ENCODE measurements at places on chromosomes 5 and 9.

GRCh38 chr5:37532976-37533740, 154.0 kb downstream of the WDR70 start:
- peak; percentile 77 for DNase-seq

- no peak for DNase-seq
These were observed 118.4 kb downstream of the MARCHF3 start for GRCh38 chr5:126911986-126912385.

DNA sequence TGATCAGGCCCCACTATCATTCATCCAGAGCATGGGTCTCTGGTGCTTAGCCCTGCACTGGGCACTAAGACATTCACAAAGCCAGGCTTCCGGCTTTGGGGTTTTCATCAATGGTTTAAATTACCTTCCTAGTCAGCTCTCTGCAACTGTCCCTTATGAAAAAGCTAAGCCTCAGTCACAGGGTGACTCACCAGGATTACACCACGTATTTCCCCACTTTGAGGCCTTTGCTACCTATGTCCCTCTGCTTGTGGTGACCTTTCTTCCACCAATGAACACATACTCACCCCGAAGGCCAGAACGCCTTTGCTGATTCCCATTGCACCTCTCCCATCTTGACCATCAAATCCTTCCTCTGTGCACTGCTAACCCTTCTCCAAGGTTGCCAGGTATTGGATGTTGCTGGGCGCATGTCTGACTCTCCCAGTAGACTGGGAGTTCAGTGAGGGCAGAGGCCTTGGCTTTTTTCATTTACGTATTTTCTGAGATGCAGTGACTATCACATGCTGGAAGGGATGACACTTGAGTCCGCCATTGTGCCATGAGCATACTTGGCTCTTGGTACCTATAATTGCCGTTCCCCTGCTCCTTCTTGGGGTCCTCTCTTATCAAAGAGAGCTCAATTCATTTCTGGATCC, 58.7 kb upstream of the TNFSF8 start:
- DNase-seq, result no peak

- DNase-seq, result no peak
These were observed 13.0 kb downstream of the NAIF1 start for GRCh38 chr9:128054087-128054486.

DNA sequence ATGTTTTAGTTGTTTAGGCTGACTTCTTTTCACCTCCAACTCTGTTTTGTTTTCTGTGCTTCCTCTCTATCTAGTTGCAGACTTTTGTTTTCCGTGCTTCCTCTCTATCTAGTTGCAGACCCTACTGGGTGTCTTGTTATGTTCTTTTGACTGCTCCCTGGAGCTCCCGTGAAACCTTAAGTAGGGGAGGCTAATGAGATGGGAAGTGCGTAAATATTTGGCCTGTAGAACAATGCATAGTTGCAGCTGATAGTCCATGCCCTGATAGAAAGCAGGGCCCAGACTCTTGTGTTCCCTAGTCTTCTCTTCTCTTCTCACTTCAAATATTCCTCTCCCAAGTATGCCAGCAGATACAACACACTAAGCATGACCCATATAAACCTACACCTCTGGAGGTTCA, 757.0 kb downstream of the BRINP1 start:
- no peak for DNase-seq

GRCh38 chr9:89149726-89150125, 28.9 kb downstream of the SHC3 start:
- DNase-seq, result no peak

DNA sequence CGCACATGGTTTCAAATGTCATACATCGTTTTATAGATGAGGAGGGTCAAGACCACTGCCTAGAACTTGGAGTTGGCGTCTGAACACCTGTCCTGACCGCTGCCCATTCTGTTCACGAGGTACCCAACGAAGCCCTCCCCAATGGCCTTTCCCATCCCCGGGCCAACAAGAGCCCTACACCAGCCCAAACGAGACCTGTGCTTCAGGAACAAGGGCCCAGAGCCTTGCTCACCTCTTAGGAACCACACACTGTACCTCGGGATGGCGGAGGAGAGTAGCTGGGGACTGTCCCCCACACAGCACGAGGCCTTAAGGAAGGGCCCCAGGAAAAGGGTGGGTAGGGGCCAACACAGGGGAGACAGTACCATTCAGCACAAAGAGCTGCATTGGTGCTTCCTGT, 3.0 kb downstream of the SURF6 start:
- DNase-seq, result no peak

- no peak for DNase-seq
These were observed 11.2 kb downstream of the PHF19 start for GRCh38 chr9:120865809-120866208.

- no peak for DNase-seq
These were observed 25.9 kb upstream of the TTC39B start for GRCh38 chr9:15332939-15333338.

- DNase-seq, result no peak
These were observed 60.0 kb downstream of the RALGPS1 start for GRCh38 chr9:126974594-126974993.

GRCh38 chr5:9405196-9405754, 140.6 kb downstream of the SEMA5A start:
- no peak for DNase-seq

GRCh38 chr9:2494562-2494961, 127.0 kb upstream of the VLDLR start:
- DNase-seq, result no peak

DNA sequence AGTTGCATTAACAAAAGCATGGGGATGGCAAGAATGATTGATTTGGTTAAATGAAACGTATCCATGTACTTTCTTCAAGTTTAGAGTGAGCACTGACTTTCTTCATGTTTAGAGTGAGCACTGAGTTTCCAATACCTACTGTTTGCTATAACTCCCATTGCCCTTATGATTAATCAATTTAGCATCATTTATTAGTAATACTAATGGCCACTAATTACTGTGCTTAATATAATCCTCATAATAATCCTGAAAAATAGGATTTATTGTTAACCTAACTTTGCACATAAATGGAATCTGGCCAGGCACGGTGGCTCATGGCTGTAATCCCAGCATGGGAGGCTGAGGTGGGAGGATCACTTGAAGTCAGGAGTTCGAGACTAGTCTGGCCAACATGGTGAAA, 22.1 kb upstream of the GPR21 start:
- DNase-seq, result no peak

DNA sequence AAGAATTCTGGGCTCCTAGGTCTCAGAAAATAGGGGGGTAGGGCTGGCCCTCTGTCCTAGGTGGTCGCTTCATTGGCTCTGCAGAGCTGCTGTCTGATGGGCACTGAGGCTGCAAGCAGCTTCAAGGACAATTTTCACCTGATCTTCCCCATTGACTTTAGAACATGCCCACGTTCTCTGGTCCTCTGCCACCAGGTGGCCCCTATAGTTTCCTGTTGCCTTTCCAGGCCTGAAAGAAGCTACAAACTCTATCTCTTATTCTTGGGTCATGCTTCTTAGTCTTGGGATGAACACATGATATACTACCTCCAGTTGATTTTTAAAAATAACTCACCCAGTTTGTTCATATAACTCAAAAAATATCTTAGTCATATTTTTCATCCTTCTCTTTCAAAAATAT, 26.3 kb downstream of the SPZ1 start:
- peak; percentile 5 for DNase-seq

- no peak for DNase-seq
These were observed 28.3 kb downstream of the PAEP start for GRCh38 chr9:135589596-135590485.

DNA sequence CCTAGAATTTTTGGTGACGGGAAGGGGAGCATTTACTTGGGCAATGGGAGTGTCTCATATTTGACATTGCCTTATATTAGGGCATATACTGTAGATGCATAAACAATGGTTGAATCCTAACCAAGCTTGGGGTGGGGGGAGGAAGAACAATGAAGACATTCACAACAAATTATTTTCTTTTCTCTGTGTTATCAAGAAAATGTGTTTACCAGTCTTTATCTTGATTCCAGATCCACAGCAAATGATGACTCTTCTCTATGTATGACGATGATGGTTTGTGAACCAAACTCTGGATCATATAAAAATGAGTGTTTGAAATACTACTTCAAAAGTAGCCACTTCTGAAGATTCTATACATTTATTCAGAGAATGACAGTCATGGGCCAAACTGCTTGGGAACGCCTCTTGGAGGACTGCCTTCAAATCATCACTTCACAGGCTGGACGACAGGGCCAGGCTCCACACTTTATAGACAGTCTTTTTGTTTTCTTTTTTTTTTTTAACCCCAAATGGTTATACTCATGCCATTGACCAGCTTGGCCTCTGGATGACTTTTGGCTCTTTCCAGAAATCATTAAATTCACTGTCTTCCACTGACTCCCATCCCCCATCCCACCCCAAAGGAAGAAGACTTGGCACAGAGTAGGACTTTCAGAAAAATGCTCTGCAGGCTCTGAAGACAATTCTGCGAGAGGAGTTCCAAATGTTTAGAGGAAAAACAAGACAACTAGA, 123.8 kb upstream of the LIFR start:
- DNase-seq, result no peak

DNA sequence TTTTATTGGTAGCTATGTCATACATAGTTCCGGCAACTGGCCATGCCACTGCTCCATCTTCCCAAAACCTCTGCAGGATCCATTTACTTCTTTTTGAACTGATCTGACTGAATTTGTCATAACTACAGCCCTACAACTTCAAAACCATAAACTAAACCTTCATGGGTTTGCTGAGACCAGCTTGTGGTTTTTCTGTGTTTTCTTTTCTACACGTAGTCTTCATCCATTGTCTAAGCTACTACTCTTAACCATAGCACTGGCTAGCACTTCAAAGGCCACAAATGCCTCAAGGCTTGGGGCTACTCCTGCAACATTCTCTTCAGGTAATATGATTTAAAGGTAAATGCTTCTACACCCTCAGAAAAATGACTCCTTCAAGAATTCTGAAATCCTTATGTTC, 9.0 kb upstream of the KIF2A start:
- no peak for DNase-seq

DNA sequence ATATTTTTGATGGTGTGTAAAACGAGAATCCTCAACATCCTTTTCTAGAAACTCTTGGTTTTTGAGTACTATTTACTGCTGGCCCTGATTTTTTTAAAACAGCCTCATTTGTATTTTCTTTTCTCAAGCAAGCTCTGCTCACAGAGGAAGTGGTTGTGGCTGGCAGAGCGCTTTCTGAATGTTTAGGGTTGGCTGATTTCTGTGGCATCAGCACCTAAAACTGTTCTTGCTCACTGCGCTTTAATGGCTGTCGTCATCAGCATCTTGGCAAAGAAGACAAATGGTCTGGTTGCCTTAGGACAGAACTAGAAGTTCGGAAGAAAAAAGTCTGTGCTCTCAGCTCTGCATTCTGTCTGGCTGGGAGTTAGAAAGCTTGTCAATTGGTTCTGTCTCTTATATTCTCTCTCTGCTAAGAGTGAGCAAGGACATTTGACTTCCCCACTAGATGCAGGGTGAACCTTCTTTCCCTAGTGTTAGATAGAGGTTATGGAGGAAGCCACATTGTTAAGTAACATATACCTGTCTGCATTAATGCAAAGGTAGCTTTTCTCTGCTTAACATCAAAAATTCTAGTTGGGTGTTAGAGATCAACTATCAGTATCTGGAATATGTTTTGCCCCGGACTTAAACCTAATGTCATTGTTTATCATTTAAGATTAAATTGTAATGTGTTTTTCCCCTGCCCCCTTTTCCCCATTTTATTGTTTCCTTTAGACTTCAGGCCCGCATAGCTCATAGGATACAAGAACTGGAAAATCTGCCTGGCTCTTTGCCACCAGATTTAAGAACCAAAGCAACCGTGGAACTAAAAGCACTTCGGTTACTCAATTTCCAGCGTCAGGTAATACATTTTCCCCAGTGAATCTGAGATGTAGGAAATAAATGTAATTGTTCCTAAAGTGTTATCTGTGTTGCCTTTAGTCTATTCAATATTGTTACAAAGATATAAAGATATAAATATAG, 39.0 kb downstream of the SMARCA2 start:
- DNase-seq, result no peak

DNA sequence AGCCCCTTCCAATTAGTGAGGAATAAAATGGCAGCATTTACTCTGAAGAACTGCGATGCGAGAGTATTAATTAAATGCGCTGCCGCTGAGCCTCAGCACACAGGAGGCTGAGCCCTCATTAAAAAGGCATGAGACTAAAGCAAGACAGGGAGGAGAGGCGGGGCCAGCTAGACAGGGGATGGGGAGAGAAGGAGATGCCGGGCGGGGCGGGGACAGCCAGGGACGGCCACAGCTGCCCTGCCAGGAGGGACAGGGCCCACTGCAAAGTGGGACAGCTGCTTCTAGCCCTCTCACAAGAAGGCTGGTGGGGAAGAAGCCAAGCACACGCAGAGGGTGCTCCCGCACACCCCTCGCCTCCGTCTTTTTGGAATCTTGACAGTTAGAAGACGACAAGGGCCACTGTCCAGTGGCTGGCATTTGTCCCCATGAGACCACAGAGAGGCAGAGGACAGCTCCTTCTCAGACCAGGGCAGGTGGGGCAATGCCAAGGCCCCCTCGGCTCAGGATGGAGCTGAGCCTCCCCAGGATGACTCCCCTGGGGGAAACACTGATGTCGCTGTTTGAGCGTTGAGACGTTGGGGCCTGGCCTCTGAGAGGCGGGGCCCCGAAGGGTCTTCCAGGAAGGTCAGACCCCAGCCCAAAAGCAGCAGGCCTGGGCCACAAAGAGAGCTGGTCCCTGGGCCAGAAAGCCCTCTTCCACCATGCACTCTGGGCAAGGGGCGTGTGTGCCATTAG, 26.9 kb downstream of the ADAMTS2 start:
- no peak for DNase-seq

DNA sequence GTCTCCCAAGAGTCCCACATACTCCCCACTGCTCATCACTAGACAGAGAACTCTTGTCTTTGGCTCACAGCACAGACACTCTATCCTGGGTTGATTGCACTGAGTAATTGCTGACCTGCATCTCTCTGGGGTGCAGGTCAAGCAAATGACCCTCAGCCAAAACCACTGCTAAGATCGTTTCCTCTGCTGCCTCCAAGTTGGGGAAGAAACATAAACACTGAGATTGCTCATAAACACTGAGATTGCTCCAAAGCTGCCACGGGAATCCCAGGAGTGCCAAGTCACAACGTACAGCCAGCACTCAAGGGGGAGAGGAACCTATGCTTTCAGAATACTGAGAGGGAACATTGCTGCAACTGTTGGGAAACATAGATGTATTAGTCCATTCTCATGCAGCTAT, 1402.1 kb upstream of the ACO1 start:
- no peak for DNase-seq

GRCh38 chr9:18268381-18268780, 205.6 kb upstream of the ADAMTSL1 start:
- DNase-seq, result peak; percentile 31

All from dermis microvascular lymphatic vessel endothelial cell (primary cell).